Activated naive CD4-positive, alpha-beta T cell (primary cell): ENCODE measurements at places on chromosomes 16 and 17.

GRCh38 chr17:54891176-54891821 is 9.4 kb upstream of the TOM1L1 start:
- no peak for DNase-seq

DNA sequence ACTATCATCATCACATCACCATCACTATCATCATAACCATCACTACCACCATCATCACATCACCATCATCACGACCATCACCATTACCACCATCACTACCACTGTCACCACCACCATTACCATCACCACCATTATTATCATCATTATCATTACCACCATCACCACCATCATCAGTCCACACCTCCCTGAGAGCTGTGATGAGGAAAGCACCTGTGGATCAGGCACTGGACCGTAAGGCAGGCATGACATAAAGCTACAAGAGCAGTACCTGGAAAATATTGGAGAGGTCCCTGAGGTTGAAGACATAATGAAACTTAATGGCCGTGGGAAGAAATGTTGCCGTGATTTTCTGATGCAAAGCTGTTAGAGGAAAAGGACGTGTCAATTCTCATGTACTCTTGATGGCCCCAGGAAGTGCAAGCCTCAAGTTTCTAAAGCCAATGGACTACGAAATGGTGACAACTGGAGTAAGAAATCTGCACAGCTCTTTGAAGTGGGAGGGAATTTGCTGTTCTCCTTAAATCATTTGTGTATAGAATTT is 98.4 kb downstream of the DNAH17 start:
- no peak for DNase-seq

DNA sequence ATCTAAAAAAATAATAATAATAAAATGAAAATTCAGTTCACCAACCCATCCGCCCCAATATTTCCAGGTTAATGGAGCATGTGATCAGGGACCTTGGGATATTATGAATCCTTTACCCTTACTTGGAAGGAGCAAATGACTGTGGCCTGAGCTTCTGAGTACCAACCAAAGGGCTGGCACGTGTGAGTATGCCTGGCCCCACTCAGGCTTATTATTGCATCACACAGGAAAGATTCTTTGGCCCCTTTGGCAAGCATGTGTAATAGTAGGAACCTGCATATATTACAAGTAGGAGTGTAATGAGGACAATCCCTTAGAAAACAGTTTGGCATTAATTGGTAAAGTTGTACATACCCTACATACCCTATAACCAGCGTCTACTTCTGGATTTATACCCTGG is 7.2 kb upstream of the C17orf78 start:
- DNase-seq, result no peak

DNA sequence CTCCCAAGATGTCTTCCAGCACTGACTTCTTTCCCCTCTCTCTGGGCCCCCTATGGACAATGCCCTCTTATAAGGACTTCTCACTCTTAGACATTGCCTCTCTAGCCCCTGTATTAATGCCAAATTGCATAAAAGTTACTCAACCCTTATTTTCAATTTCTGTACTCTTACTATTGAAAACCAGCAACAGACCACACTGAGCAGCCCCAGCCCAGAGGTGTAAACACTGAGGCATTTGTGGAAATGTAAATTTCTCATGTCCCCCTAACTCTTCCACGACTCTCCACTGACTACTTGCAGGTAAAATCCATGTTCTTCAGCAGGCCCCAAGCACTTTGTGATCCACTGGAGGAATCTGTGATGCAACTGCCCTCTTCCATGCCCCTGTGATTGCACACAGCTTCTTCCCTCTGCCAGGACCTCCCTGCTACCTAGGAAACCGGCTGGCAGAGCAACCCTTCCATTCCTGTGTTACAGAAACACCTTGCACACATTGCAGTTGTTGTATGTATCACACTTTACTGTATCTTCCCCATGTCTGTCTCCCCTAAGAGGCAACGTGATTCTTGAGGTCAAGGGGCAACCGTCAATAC is 4.4 kb downstream of the N4BP1 start:
- no peak for DNase-seq

GRCh38 chr16:85395207-85395912 is 217.8 kb upstream of the GSE1 start:
- DNase-seq, result no peak

- DNase-seq, result no peak
These were observed 3.4 kb downstream of the RAPGEFL1 start for GRCh38 chr17:40180694-40181093.

- no peak for DNase-seq
These were observed 5.7 kb upstream of the EXOSC6 start for GRCh38 chr16:70257391-70257790.

DNA sequence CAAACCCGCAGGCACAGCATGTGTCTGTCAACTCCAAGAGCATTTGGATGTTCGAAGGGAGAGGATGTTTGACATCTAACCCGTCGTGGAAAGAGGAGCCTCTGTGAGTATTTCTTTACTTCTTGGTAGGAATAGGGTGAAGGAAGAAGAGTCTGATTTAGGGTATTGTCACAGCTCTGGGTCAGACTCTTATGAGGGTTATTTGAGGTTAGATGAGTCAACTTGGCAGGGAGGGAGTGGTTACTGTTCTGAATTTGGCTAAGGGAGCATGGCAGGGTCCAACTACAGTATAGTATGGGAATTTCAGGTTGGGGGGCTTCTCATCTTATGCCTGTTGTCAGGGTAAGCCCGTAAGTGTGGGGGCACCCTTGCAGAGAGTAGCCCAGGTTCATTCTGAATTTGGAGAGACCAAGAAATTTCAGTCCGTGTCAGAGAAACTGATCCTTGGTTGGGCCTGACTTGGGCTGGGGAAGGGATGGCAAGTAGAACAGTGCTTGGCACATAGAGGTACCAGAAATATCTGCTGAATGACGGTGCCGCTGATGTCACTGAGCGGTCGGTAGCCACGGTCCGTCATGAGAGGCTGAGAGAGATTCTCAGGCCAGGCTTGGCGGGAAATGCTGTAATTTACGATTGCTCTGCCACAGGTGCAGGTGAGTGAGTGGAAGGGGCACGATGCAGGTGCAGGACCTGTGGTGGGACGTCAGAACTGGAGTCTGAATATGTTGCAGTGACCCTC is 43.2 kb downstream of the MYH3 start:
- no peak for DNase-seq

DNA sequence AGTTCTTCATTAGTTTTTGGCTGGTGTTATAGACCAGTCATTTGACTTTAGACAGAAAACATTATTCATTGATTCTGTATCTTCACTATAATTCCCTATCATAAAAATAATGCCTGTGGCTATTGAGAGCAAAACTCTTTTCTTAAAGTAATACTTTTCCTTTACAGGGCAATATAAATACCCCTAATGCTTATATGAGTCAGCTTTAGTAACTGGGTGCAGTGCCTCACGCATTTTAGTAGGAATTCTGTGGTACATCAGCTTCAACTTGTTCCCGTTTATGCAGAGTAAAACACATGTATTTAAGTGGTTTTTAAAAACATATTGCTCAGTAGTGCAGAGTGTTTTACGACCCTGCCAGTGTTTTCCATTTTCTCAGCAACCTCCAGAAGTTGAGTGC is 68.1 kb downstream of the SEC14L1 start:
- DNase-seq, result no peak

- no peak for DNase-seq
These were observed 25.0 kb downstream of the HNF1B start for GRCh38 chr17:37719866-37720265.

- peak; percentile 81 for DNase-seq
These were observed 946 bp upstream of the TMEM256 start for GRCh38 chr17:7404737-7405349.

GRCh38 chr17:1050246-1050995 is 53.5 kb downstream of the TIMM22 start:
- no peak for DNase-seq

DNA sequence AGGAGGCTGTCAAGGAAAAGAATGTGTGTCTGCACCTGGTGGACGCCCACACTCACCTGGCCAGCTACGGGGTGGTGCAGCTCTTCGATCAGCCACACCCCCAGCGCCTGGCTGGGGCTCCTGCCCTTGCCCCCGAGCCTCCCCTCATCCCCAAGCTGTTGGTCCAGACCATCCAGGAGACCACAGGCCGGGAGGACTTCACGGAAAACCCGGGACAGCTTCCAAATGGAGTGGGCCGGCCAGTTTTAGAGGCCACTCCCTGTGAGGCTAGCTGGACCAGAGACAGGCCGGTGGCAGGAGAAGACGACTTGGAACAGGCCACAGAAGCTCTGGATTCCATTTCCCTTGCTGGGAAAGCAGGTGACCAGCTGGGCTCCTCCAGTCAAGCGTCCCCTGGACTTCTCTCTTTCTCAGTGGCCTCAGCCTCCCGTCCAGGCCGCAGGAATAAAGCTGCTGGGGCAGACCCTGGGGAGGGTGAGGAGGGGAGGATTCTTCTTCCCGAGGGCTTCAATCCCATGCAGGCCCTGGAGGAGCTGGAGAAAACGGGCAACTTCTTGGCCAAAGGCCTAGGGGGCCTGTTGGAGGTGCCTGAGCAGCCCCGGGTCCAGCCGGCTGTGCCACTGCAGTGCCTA is 2.2 kb downstream of the WDR81 start:
- no peak for DNase-seq

DNA sequence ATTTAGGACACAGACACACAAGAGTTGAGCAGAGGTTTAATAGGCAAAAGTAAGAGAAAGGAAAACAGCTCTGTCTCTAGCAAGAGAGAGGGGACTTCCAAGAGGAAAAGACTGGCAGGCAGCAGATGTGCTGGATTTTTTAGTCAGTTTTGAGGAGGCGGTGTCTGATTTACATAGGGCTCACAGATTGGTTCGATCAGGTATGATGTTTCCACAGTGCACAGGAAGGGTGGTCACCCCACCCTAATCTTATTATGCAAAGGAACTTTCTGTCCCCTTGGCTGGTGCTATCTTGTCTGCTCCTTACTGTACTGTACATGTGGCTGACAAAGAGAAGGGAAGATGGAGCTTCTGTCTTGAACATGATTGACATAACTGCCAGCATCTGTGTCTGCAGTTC is 25.3 kb downstream of the BFAR start:
- DNase-seq, result no peak

DNA sequence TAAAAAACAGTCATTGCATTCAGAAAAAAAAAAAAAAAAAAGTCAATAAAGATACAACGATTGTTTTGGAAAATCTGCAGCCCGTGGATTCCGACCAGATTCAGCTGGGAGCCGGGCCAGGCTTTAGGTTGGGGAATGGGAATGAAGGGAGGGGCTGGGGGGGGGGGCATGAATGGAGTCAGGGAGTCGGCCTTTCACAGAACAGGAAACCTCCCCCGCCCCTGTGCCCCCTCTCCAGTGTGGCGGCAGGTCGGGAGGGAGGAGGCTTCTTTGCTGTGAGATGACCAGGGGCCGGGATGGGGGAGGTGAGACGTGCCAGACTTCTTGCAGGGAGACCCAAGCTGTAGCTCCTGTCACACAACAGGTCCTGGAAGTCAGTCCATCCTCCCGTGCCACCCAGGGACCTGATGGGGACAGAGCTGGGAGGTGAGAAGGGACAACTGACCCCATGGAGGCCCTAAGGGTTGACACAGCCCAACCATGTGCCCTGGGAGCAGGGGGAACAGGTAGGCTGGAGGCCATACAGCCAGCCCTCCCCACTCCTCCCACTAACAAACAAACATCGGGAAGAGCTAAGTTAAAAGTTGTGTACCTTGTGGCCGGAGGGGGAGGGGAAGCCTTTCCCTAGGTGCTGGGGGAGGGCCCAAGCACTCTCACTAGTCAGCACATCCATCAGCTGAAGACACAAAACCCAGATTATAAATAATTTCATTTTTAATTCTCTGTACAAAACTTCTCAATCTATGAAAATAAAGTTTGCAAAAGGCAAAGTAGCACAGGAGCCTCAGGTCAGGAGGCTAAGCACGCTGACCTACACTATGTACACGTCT is 25.2 kb downstream of the SREBF1 start:
- DNase-seq, result no peak

DNA sequence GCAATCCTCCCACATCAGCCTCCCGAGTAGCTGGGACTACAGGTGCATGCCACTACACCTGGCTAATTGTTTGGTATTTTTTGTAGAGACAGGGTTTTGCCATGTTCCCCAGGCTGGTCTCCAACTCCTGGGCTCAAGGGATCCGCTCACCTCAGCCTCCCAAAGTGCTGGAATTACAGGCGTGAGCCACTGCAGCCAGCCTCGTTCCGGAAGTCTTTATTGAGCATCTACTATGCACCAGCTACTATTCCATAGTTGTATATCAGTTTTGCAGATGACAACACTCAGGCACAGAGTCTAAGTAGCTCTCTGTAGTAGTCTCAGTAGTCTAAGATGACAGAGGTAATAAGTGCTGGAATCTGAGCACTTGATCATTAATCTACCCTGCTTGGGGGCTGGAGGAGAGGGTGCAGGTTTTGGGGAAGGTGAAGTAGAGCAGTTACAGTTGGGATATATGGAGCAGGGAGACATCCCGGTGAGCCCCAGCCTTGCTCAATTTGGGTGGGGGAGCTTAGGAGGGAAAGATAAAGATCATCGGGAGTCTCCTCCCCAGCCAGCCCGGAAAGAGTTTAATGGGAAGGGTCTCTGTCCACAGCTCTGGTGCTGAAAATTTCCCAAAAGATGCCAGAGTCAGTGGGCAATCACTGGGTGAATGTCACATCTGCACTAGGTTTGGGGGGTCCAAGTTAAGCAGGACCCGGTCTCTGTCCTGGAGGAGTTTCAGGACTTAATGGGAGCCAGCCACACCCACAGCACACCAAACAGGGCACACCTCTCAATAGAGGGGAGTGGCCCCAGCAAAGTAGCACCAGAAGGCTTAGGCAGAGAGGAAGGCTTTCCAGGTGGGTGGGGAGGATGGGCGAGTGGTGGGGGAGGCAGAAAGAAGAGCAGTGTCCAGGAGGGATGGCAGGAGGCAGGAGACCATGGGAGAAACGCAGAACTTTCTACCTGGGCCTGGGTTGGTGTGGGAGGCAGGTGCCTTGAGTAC is 1.7 kb downstream of the OTOP3 start:
- DNase-seq, result no peak

GRCh38 chr16:85105475-85105874 is 6.8 kb downstream of the CIBAR2 start:
- no peak for DNase-seq

DNA sequence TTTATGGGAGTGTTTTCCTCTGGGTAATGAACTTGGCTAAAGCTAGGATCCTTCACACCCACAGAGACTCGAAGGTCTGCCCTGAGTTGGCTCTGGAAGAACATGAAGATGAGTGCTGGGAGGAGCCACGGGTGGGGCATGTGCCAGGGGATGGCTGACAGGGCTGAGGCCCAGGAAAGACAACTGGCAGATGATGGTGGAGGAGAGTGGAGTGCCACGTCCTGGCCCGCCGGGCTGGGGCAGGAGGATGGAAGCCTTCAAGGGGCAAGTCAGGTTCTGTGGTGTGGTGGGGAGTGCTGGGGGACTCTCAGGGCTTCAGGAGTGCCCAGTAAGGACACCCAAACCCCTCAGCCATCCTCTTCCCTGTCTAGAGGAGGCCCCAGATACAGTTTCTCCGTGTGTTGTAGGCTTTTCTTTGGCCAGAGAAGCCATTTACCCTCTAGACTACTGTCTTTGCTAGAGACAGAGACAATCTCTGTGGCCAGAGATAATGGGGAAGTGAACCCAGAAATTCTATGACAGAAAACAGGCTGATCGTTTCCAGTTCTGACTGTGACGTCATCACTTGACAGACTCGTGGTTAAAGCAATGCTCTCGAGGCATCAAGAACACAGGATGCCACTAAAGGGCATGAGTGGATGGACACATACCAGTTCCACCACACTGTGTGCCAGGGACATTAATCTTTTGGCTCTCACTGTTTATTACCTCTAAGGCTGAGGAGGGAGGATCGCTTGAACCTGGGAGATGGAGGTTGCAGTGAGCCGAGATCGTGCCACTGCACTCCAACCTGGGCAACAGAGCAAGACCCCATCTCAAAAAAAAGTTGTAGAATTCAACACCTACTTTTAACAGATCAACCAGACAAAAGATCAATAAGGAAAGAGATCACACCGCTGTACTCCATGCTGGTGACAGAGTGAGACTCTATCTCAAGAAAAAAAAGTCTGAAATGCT is 18.6 kb upstream of the SLC5A10 start:
- no peak for DNase-seq
